Stimulated activated CD8-positive, alpha-beta memory T cell treated with anti-CD3 and anti-CD28 coated beads, Interleukin-15, amount 100 ng/mL, for 48 hours (primary cell): ENCODE measurements at places on chromosomes 3 and 15.
A peak's percentile ranks its signal among the peaks of the same experiment; 100 is the strongest.

DNA sequence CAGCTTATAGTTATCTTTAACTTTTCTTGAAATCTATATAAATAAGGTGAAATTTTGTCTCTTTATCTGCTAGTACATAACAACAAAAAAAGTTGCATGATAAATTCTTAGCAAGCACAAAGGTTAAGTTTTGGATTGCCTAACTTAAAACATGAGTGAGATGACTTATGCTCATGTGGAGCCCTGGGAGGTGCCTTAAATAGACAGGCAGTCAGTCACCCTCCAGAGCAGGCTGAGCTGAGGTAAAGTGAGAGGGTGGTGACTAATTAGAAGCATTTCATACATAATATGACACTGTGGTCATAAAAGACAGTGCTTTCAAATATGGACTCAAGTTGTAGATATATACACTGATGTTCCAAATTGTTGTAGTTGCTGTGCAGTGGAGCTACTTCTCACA is 14.6 kb upstream of the MME start:
- DNase-seq, result no peak

- no peak for DNase-seq
Observed at GRCh38 chr3:127849368-127849767, 27.1 kb upstream of the MGLL start.

DNA sequence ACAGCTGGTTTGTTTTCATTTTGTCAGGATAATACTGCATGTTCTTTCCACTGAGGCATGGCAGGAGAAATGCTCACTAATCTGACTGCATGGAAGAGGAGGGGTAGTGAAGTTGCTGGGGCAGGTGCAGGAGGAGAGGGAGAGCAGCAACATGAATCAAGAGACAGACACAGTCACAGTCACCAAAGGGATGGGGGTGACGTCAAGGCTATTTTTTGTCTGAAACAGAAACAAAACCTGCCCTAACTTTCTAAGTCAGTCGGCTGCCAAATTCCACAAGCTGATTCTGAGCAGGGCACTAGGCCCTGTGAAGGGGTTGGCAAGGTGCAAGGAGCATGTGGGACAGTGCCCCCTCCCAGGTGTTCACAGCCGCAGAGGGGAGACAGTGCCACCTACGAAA is 186.6 kb upstream of the NSMCE3 start:
- DNase-seq, result no peak

DNA sequence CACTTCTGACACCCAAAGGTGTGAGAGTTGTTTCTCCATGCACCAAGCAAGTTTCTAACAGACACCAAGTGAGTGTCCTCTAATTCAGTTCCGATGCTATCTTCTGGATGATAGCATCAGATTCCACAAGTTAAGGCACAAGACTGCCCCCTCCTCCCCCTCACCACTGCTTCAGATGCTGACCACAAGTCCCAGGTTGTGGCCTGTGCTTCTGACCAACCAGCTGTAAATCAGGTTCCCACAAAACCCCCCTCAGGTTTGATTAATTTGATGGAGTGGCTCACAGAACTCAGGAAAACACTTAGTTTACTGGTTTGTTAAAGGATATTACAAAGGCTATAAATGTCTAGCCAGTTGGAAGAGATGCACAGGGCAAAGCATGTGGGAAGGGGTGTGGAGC is 7.0 kb upstream of the PLA1A start:
- DNase-seq, result no peak

DNA sequence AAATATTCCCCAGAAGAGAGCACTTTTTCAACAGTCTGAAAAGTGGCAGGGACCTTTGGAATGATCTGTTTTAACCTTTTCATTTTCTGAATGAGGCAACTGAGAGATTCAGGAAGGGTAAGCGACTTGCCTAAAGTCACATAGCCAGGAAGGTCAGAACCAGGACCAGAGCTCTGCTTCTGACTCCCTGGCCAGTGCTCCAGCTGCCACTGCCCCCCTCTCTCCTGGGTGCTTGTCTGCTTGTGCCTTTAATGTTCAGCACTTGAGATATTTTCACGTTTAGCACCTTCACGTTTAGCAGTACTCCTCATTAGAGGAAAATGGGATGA is 68.3 kb downstream of the SMAD3 start:
- no peak for DNase-seq

GRCh38 chr3:127588806-127589577 is 1.5 kb downstream of the TPRA1 start:
- peak; percentile 15 for DNase-seq

DNA sequence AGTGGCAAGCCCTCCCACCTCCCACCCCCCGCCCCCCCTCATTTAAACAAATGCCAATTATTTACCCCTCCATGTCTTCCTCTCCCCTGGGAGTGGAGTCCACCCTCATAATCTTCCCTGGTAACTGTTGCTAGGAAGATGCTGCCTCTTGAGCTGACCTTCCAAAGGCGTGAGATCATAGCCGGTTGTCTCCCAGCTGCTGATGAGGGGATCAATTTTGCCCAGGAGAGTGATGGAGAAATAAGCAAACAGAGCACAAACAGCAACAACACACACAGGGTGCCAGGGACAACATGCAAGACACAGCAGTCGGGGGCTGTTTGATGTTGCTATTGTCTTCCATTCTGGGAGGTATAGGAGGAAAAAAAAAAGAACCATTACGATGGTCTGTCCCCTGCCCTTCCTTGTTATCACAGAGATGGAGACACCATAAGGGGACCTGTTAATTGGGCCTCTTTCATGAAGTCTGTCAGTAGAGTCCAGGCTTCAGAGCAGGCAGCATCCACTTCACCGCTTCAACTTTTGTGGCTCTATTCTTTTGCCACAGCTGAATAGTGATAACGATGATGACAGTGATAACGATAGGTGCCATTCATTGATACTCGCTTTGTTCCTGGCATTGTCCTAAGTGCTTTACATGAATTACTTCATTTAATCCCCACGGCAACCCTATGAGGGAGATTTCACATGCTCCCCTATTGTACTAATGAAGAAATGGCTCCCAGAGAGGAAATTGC is 76.9 kb upstream of the RGMA start:
- DNase-seq, result no peak

DNA sequence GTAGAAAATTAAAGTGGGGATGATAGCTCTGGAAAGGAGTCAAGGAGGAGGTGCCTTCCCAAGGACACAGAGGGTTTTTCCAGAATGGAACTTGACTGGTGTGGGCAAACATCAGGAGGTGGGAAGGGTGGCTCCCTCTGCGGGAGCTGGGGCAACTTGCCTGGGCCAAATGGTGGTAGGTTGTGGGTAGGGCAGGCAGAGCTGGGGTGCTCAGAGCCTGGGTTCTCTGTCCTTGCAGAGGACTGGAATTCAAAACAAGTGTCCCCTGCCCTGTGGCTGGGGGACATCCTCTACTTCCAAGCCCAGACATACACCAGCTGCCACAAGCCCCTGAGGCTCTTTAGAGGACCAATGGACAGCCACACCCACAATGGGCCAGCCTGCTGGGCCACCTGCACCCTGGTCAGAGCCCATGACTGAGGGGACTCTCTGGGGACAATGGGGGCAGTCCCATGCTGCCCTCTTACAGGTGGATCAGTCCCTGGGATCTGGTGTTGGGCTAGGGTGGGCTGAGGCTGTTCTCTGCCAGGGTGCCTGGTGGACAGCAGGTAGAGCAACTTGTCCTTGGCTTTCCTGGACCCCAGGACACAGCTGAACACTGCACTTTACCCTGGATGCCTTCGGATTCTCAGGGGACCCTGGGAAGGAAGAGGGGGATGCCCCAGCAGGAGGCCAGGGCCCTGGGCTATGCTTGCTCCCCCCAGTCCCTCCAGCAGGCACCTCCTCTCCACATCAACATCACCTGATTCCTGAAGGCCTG is 38.6 kb upstream of the CSPG4 start:
- DNase-seq, result no peak

DNA sequence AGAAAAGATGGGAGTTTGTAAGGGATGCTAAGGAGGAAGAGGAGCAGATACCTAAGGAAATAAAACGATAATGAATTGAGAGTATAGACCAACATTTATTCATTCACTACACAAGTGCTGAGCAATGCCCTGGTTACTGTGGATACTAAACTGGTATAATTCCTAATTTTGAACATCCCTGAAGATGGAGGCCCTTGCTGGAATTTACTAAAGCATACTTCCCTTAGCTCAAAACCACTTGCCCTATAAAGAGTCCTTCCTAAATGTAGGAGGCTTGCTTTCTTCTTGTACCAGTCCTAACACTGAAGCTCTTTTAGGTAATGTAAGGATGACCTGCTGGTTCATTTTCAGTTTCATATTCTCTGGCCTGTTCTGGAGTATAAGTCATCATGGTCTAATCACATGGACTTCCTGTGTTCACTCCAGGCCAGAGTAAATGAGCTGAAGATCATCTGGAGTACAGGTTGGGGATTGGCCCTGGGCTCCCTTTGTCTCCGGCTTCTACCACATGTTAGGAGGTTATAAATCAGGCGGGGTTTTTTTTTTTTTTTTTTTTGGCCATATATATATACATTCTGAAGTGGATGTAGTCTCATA is 40.1 kb upstream of the MTMR10 start:
- DNase-seq, result no peak

DNA sequence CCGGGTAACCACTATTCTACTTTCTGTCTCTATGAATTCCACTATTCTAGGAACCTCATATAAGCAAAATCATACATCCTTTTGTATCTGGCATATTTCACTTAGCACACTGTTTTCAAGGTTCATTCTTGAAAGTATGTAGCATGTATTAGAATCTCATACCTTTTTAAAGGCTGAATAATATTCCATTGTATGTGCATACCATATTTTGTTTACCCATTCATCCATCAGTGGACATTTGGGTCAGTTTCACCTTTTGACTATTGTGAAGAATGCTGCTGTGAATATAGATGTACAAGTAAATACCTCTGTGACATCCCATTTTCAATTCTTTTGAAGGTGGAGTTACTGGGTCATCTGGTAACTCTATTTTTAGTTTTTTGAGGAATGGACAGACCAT is 36.6 kb upstream of the SEC22A start:
- DNase-seq, result no peak

GRCh38 chr15:69298354-69298696 is 387 bp upstream of the PAQR5 start:
- no peak for DNase-seq

DNA sequence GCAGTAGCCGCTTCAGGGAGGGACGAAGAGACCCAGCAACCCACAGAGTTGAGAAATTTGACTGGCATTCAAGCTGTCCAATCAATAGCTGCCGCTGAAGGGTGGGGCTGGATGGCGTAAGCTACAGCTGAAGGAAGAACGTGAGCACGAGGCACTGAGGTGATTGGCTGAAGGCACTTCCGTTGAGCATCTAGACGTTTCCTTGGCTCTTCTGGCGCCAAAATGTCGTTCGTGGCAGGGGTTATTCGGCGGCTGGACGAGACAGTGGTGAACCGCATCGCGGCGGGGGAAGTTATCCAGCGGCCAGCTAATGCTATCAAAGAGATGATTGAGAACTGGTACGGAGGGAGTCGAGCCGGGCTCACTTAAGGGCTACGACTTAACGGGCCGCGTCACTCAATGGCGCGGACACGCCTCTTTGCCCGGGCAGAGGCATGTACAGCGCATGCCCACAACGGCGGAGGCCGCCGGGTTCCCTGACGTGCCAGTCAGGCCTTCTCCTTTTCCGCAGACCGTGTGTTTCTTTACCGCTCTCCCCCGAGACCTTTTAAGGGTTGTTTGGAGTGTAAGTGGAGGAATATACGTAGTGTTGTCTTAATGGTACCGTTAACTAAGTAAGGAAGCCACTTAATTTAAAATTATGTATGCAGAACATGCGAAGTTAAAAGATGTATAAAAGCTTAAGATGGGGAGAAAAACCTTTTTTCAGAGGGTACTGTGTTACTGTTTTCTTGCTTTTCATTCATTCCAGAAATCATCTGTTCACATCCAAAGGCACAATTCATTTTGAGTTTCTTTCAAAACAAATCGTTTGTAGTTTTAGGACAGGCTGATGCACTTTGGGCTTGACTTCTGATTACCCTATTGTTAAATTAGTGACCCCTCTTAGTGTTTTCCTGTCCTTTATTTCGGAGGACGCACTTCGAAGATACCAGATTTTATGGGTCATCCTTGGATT is at the start of gene MLH1:
TSS of gene MLH1 (plus strand) at position 193 of the 958 bp plus-strand sequence. CDS start at position 223, 30 bp downstream.
- DNase-seq, result peak; percentile 90

DNA sequence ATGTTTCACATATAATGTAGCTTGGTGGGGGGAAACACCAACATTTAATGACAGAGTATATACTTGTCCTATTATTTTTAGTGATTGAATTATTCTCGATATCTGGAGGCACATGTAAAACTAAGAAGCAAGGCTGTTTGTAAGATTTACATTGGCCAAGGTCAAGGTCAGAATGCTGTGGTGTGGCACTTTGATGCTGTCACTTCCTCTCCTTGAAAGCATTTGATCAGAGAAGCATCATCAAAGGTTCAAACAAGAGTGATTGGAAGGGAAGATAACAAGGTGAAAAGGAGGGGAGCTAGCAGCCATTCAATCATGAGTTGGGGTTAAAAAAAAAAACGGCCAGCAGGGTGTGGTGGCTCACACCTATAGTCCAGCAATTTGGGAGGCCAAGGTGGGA is 26.4 kb downstream of the RTF1 start:
- DNase-seq, result no peak
